ENCODE measurements at places on chromosomes 4 and X.

DNA sequence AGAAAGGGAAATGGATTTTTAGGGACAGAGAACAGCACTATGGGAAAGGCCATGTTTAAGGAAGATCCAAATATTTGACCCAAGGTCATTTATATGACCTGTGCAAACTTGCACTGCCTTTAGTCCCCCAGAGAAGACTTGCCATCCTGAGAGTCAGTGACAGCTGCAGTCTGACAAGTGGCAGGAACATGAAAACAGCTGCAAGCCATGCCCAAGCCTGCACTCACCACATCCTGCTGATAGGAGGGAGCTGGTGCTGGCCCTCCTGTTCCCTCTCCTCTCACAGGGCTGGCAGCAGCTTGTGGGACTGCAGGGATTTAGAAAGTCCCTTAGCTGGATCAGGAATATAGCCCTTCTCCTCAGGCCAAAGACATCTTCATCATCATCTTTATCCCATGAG lies 187.7 kb downstream of the RAP1GDS1 start:
- peak; percentile 17 for DNase-seq

DNA sequence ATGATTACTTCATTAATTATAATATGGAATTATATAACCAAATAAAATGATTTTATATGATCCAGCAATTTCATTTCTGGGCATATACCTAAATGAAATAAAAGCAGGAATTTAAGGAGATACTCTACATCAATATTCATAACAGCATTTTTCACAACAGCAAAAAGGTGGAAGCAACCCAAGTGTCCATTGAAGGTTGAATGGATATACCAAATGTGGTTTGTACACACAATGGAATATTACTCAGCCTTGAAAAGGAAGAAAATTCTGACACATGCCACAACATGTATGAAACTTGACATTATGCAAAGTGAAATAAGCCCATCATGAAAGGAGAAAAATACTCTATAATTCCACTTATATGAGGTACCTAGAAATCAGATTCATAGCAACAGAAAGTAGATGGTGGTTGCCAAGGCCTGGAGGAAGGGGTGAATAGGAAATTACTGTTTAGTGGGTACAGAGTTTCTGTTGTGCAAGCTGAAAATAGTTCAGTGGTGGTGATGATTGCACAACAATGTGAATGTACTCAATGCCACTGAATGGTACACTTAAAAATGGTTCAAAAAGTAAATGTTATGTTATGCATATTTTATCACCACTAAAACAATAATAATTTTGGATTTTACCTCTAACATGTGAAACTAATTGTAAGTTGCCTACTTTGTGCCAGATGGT lies 471.5 kb downstream of the SPRY1 start:
- no peak for DNase-seq

DNA sequence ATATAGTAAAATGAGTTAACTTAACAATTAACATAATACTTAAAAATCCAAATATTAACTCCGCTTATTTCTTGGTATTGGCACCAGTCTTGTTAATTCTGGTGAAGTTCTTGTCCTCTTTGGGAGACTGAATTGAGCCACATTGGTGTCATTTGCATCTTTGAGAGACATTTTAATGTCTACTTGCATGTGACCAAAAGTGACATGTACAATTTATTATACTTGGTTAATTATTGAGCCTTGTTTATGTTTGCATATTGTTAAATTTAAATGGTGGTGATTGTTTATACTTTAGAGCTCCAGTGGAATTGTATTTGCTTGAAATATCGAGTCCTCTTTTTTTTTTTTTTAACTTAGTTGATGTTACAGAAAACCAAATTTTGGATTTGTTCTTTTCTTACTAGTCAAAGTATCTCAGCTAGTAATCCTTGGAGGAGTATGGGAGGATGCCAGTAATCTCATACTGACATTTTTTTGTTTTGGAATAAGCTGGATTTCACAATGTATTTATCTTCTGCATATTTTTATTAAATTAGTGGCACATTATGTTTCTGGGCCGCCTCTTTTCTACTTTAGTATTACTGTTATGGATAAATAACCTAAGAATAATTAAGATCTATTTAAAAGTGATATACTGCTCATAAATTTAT lies 3.9 kb downstream of the SPCS3 start:
- DNase-seq: no peak

DNA sequence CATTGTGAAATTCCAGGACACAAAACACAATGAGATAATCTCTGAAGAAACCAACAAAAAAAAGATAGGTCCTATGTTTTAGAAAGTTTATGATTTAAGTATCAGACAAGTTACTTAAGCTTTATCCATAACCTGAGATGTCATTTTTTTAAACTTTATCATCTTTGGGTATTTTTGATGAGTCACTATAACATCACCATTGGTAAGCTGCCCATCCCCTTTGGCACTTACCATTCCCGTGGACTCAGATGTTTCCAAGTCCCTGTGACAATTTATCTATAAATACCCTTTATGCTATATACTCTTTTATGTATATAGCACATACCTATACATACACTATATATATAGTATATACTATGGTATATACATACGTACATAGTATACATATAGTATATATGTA lies 198.9 kb upstream of the GEMIN8 start:
- no peak for DNase-seq
